Activated CD4-positive, alpha-beta T cell treated with anti-CD3 and anti-CD28 coated beads for 4 hours (primary cell): ENCODE measurements at places on chromosomes 1 and 21.

DNA sequence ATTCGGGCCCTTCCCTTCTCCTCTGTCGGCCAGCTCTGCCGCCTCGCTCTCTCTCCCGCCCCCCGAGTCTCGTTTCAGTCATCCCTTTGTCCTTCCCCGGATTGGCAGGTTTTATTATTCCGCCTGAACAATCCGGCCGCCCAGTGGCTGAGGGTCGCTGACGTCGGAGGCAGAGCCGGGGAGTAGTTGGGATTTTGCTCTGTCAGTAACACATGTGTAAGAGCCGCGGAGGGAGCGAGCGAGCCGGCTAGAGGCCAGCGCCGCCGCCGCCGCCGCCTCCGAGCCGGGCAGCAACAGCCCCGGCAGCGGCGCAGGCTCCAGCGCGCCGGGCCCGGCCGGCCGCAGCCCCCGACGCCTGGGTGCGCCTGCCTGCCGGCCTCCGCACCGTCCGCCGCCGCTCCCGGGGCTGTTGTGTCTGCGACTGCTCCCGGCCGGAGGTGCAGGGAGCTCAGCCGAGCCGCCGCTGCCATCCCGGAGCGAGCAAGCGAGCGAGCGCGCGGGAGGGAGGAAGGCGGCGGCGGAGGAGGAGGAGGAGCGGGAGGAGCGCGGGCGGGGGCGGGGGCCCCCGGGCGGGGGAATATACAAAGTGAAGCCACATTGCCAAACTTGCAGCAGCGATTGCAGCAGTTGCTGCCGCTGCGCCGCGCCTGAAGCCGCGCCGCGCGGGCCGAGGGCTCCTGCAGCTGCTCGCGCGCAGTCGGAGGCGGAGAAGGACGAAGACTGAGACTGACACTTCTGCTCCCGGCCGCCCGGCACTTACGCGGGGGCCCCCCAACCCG, at the start of gene LMO4:
Gene LMO4 (plus strand): TSS at position 609 of the 779 bp plus-strand sequence. CDS start 3,136 bp downstream, outside the sequence.
- DNase-seq, result peak; percentile 70

- DNase-seq, result no peak
Observed at GRCh38 chr1:195733826-195734225, 874.4 kb downstream of the KCNT2 start.

DNA sequence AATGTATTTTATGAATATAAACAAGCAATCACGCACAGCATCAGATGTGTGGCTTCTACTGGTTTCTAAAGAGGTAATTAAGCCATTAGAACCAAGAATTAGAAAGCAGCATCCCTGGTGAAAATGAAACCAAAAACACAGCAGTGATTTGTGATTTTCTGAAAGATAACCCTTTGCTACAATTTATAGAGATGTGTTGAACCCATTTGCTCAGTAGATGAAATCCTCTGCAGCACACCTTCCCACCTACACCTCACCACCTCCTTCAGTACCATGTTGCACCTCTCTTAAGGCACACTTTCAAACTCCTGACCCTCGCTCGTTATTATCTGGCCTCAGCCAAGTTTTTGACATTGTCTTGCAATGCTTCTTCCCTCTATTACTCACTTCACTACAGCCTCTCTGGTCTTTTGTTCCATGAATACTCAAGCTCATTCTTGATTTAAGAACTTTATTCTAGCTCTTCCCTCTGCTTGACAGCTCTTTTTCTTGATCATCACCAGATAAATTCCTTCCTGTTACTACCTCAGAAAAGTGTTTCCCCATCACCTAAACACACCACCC, 38.6 kb downstream of the NSL1 start:
- no peak for DNase-seq

DNA sequence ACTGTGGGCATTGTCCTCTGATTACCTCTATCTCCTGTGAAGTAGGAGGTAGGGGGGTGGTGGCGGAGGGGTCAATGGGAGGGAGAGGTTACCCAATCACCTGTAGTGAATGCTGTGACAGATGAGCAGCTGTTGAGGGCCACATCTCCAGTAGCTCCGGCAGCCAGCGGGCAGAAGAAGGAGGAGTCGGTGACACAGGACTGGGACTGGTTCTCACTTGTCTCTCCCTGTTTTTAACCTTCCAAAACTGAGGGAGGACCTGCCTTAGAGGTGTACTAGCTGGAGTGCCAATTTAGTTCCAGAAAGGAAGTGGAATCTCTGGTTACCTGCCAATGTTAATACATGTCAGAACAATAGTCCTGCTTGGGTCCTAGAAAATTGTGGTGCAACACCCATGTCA, 56.2 kb upstream of the ENAH start:
- no peak for DNase-seq

- no peak for DNase-seq
Observed at GRCh38 chr1:202101184-202101583, 21.5 kb upstream of the GPR37L1 start.

DNA sequence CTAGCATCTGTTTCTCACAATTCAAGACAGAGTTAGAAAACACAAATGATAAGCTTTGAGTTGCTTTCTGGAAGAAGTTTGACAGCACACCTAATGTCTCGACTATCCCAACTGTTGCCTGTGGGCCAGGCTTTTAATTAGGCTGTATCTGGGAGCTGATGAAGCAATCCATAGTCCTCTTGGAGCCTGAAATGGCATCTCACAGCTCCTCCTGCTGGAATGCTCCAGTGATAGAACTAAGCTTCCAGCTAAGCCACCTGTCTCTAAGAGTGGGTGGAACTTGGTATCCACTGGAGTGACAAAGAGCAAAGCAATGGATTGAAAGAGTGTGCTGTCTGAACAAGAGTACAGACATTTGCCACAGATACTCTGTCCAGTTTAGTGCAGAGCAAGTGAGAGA, 605.3 kb upstream of the NR5A2 start:
- no peak for DNase-seq

GRCh38 chr1:81760477-81761097, 40.1 kb upstream of the ADGRL2 start:
- DNase-seq, result no peak

DNA sequence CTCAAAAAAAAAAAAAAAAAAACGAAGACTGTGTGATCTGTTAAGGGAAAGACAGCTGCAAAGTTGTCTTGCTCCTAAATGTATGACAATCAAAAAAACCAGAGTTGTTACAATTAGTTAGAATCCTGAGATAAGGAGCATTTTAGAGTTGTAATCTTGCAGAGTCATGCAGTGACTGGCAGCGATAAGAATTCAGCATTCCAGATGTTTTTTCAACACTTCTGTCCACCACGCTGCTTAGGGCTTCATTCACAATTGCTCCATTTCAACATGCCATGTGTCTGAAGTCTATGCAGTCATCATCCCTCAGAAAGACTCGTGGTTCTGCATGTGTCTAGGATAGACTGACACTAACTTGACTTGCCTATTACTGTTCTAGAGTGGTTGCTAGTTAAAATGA, 102.4 kb upstream of the BACE2 start:
- DNase-seq, result no peak

DNA sequence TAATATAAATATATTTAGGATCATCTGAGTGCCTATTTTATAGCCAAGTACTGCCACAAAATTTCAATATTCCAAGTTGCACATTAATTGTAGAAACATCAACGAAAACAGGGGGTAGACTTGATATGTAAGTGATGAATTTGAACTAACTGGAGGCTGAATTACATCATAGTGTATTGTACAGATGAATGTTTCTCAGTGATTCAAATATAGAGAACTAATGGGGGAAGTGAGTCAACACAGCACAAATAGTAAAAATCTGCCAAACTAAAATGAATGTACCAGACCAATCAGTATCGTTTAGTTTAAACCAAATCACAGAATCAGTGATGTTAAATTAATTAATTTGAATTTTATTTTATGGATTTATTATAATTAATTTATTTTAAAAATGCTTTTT, 42.8 kb downstream of the RTCA start:
- DNase-seq, result no peak

DNA sequence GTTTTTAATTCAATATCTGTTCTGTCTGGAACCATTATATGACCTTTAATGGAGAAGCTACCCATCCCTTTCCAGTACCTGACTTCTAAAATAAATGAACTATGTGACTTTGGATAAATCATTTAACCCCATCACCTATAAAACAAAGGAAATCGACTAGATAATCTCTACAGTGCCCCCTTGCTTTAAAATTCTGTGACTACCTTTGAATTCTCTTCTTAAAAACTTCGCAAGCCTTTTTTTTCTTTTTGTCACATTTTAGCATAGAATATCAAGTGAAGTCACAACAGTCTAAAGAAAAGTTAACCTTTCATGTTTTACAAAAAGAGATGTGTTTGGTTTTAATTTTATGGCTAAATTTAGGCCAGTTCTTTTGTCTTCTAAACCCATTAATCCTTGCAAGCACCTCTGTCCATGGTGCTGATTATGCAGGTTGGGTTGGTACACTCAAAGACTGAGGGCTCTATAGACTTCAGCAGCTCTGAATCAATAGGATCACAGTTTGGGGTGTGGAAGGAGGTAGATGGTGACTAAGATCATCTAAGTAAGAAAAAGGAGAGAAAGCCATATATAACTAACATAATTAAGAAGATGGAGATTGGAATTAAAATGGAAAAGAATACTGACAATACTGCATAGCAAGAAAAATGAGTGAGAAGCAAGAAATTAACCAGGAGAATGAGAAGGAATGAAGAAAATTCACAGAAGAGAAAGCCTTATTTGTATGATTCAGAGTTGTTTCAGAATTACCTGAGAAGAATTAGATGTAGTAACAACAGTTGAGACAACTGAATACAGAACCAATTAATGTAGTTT, 59.2 kb downstream of the TBX15 start:
- no peak for DNase-seq

DNA sequence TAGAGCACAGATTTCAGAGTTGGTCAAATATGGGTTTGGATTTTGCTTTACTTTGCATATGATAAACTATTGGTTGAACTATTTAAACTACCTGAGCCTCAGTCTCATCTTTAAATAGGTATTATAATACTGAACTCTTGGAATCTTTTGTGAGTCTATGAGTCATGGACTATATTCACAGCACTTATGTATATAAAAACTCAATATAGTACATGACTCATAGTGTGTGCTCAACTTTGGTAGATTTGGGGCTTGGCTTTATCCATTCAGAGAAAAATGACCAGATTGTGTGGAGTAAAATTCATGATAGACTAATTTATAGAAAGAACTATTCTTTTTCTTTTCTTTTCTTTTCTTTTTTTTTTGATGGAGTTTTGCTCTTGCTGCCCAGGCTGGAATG, 28.7 kb downstream of the FCRL3 start:
- DNase-seq, result no peak

GRCh38 chr21:34219334-34220060, 144.3 kb upstream of the KCNE2 start:
- DNase-seq, result no peak

GRCh38 chr1:182348961-182349747, 42.4 kb downstream of the GLUL start:
- DNase-seq, result no peak

DNA sequence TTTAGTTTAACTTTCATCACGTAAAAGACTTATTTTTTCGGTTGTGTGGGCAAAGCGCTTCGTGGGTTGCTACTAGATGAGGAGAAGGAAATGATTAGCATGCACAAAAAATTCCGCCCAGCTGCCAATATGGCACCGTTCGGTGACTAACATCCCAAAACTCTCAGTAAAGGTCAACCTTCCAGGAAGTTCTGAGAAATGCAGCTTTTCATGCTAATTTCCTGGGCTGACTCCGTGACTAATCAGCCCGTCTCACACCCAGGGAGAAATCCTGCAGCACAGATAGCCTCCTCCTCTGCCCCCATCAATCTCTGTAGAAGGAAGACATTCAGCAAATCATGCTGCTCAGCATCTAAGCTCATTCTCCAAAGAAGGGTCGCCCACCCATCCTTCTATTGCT, 34.1 kb downstream of the TMCO4 start:
- peak; percentile 9 for DNase-seq

GRCh38 chr21:33495743-33496142, 4.2 kb upstream of the DNAJC28 start:
- no peak for DNase-seq

- no peak for DNase-seq
Observed at GRCh38 chr1:91349524-91349923, 55.1 kb downstream of the HFM1 start.

- DNase-seq, result peak; percentile 53
Observed at GRCh38 chr1:201739492-201740085, 89.4 kb upstream of the IPO9 start.
